ENCODE measurements at places on chromosomes 11 and 22.

- DNase-seq = no peak
Observed at GRCh38 chr11:128180441-128181087, 406.8 kb downstream of the ETS1 start.

DNA sequence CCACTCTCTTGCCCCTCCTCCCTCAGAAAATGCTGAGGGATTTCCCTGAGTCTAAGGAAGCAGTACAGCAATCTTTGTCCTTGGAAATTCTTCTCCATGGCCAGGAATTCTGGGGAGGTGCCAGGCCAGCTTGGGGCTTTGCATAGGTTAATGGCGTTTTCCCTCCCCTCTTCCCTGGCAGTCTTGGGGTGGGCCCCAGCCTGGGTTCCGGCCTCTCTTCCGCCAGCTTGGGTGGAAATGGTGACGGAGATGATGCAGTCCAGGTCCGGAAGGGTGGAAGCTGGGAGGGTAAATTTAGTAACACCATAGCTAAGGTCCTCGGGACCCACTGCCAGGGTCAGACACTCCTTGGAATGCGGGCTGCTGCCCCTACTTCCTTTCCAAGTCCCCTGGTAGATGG, 5.0 kb downstream of the PHLDB1 start:
- no peak for DNase-seq

GRCh38 chr11:119447664-119448242, 24.8 kb upstream of the THY1 start:
- no peak for DNase-seq

DNA sequence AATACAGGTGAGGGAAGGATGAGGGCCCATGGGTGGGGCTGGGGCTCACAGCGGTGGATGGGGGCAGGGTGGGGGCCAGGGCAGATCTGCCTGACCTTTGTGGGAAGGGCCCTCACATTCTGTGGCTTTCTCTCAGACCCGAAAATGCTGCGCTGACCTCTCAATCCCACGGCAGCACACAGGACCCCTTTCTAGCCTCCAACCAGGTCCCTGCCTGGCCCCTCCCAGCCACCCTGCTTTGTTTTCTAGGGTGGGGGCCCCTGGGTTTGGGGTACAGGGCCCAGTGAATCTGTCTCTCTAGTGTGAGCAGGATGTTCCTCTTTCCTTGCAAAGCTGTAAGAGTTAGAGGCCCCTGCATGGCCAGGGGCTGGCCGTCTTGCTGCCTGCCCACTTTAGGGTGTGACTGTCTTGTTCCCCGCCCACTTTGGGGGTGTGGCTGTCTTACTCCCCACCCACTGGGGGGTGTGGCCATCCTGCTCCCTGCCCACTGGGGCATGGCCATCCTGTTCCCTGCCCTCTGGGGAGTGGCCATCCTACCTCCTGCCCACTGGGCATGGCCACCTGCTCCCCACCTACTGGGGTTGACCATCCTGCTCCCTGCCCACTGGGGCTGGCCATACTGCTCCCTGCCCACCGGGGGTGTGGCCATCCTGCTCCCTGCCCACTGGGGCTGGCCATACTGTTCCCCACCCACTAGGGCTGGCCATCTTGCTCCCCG, 11.5 kb downstream of the PARVG start:
- no peak for DNase-seq

DNA sequence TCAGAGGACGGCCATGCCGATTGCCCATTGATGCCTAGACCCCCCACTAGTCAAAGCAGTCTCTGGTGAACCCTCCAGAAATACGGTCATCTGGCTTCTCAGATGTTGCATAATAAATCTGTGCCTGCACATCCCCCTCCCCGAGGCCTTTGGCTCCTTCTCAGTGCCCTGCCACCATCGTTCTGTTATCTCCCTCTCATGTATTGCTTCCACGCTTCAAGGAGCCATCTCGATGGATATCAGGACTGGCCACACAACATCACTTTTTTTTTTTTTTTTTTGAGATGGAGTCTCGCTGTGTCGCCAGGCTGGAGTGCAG, 1.6 kb upstream of the RRP7A start:
- no peak for DNase-seq

DNA sequence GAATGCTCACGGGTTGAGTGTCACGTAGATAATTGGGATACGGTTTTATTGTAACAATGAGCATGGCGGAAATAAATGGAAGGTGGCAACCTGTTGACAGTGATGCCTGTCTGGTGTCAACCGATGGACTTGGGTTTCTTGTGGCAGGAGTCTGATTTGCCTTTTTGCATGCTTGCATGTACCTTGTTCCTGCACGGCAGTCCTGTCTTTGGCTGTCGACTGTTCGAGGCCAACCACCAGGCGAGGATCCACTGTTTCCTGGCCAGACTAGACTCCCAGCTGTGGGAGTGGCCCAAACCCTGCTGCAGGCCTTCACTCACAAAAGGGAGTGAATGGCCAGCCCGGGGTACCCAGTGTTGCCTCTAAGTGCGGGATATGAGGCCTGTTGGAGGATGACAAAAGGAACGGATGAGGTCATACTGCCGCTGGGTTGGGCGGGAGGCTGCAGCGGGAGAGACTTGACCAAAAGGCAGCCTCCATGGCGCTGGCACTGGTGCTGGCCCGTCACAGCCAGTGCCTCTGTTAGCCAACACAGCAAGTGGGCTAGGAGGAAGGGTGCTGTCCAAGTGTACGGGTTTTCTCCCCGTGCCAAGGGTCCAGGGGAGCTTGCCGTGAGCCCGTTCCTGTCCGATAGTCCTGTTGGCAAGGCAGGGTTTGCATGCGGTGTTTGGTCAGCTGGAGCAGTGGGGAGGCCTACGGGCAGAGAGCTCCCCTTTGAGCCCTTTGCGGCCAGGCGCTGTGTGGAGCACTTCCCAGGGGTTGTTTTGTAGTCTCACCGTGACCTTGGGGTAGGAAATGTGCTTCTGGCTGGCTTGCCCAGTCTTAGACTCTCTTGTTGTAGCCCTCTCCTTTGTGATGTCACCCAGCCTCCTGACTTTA, 974 bp downstream of the DGCR8 start:
- no peak for DNase-seq

DNA sequence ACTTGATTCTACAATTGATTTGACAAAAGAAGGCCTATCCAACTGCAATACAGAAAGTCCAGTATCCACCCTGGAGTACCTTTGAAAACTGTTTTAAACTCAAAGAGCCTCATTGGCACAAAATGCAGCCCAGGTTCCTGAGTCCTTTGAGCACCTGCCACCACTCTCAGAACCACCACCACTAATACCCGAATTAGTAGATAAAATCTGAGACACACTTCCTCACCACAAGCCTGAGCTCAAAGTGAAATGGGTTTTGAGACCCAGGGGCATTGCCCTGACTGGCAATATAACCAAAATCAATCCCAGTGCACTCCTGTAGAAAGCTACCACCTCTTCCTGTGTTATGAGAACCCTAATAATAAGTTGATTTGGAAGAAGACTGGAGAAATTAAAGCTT, 215.7 kb downstream of the CSNK2A3 start:
- DNase-seq = no peak

DNA sequence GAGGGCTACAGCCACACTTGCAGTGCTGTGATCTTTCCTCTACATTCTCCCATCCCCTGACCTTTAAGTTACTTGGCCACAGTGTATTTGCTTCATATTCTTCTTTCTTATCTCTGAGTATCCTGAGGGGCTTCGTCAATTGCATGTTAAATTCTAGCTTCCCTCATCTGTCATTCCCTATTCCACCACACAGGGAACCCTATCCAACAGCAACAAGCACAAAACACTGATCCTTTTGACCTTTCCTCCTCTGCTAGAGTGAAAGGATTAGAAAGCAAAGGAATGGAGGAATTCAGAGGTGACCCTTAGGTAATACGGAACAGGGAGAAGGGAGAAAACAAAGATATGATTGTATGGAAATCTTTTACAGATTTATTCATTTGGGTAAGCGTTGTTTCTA, 1061.7 kb upstream of the TENM4 start:
- DNase-seq = no peak
